ENCODE measurements at places on chromosomes 3 and 15.

GRCh38 chr3:134536781-134537180 lies 50.9 kb downstream of the CEP63 start:
- DNase-seq: no peak

DNA sequence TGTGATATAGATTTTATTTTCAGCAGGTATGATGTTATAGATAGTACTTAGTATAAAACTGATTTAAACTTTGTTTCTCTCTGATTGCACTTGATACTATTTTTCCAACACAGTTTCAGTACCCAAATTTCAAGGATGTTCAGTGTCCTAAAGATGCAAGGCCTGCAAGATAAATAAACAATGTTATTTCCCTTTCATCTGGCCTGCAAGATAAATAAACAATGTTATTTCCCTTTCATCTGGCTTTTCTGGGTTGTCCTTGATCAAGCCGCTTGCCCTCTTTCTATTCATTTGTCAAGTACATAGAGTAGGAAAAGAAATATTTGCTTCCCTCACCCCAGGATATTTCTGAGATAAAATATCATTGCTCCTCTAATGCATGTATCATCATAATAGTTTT lies 571.0 kb downstream of the FGF12 start:
- no peak for DNase-seq

DNA sequence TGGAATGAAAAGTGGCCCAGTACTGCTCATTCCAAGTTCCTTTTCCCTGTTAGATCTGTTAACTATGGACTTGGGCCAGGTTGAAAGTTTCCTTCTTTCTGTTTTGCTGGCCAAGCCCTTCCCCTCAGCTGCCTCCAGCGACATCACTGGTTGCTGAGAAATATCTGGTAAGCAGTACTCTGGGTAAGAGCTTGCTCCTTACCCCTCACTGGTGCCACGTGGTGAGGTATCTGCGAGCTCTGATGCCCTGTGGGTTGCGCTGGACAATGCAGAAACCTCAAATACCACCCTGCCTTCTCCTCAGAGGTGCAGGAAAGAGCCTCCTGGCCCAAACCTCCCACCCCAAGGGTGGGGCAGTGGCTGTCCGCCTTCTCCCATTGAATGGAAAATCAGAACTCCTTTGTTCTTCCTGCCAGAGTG lies 42.9 kb upstream of the APH1B start:
- no peak for DNase-seq

DNA sequence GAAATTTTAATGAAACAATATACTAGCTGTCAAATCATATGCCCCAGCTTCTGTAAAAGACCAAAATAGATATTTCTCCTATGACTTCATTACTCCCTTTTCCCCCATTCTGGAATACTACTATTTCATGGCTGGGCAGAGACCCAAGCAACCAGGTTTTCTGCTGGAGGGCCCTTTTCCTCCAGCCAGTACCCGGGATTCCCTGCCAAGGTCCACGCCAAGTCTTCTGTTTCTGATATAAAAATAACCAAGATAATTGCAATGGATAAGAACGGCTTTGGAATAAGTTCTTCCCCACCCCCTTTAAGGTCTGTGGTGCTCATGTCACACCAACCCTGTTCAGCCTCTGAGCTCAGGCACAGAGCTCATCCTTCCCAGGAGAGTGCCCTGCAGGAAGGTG lies 17.2 kb upstream of the NMNAT3 start:
- no peak for DNase-seq

GRCh38 chr15:43412096-43412495 lies 41.2 kb downstream of the TUBGCP4 start:
- DNase-seq: no peak

GRCh38 chr3:23341147-23341838 lies 138.2 kb downstream of the UBE2E2 start:
- DNase-seq: no peak

DNA sequence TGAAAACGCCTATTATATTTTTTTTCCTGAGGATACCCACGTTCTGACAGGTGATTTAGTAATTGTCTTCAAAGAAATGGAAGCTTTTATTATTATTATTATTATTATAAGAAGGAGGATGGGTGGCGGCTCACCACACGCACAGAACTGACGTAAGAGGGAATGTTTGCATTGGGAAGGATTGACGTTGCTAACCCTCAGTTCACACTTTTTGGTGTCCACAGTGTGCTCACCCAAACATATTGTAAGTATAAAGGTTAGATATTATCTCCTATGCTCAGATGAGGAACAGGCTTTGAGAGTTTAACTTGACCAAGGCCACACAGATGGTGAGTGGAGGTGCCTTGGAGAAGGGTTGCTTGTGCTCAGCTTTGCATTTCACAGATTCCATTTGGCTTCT lies 533.5 kb upstream of the TBL1XR1 start:
- no peak for DNase-seq

GRCh38 chr15:88902846-88903245 lies 7.5 kb upstream of the HAPLN3 start:
- DNase-seq: no peak

GRCh38 chr3:132262305-132262704 lies 54.9 kb upstream of the ACP3 start:
- no peak for DNase-seq

DNA sequence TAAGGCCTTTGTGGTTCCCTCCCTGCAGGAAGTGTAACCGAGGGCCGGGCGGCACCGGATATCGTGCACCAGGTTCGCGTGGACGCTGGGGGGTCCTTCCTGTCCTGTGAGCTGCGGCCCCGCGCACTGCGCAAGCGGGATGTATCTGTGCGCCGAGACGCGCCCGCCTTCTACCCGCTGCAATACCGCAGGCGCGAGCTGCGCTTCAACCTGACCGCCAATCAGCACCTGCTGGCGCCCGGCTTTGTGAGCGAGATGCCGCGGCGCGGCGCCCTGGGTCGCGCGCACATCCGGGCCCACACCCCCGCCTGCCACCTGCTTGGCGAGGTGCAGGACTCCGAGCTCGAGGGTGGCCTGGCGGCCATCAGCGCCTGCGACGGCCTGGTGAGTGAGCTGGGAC lies 35.9 kb downstream of the SAXO2 start:
- DNase-seq: no peak

DNA sequence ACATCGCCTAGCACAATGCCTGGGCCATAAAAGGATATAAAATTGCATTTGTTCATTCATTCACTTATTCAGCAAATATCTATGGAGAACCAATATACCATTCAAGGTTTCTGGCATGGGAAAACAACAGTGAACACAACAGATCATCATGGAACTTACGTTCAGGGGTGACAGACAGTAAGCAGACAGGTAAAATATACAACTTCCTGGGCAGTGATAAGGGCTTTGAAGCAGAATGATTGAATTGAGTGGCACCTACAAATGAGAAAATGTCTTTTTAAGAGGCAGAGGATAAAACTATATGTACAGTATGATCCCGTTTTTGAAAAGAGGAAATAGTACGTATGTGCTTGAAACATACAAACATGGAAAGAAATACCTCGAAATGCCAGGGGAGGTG lies 39.2 kb downstream of the CMTM7 start:
- DNase-seq: no peak

GRCh38 chr15:36940636-36941260 lies 159.6 kb downstream of the MEIS2 start:
- DNase-seq: no peak

- no peak for DNase-seq
Measured at GRCh38 chr3:23713641-23714040, 92.1 kb upstream of the UBE2E1 start.

DNA sequence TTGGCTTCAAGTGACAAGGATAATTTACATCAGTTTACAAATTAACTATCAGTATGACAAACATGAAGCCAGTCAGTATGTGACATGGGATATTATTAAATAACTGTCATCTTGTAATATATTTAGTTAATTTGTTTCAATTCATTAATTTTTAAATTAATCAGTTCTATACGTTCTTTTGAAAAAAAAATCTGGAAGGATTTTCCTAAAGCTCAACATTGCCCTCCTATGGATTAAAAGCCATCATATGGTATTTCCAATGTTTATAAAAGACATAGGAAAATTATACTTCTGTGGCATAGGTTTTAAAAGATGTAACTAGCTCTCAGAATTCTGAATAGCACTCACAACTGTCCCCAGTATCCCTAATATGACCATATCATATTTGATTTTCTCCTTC lies 134.4 kb downstream of the PLOD2 start:
- DNase-seq: no peak

- DNase-seq: no peak
Measured at GRCh38 chr3:26345613-26346012, 277.0 kb upstream of the LRRC3B start.

- DNase-seq: no peak
Measured at GRCh38 chr3:87436781-87437543, 160.6 kb upstream of the POU1F1 start.

DNA sequence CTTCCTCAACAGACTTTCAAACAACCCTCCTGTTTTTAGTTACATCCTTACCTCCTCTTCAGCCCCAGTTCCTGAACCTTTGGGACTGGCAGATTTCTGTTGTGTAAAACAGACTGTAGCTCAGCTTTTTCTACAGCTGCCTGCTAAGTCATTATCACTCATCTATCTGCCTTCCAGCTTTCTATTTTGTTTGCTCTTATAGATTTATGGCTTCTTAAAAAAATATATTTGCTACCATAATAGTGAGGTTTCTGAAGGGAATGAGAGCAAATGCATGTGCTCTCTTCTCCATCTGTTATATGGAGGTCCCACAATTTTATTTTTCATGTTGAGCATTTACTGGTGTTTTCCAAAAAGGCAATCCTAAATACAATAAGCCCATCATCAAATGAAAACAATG lies 18.2 kb upstream of the GJD2 start:
- no peak for DNase-seq
